BJ (cell line): ENCODE measurements at places on chromosomes 6 and 20.

GRCh38 chr6:110613356-110613755 lies 136.9 kb upstream of the SLC22A16 start:
- DNase-seq, result no peak

- DNase-seq, result no peak
Observed at GRCh38 chr20:42857446-42857845, 332.3 kb downstream of the PTPRT start.

DNA sequence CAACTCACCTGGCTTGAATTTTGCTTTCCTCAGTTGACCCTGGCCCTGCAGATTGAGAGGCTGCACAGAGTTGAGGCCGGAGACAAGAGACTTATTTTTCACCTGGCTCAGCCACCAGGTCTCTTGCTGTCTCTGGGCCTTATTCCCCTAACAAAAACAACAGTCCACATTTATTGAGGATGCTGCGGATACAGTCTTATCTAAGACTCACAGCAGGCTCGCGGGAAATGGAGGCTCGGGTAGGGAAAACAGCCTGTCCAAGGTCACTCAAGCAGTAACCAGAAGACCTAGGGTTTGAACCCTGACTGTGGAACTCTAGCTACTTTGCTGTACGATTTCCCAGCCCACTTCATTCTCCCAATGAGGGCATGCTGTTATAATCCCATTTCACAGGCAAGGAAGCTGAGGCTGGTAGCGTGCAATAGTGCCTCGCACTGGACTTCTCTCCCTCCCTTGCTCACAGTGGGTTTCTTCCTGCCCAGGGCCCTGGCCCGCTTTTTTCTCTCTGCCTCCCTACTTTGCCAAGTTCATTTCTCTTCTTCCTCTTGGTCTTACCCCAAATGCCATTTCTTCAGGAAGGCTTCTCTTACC lies 57.7 kb downstream of the RBM38 start:
- no peak for DNase-seq

- no peak for DNase-seq
Observed at GRCh38 chr20:61135266-61135665, 116.8 kb upstream of the CDH4 start.

- no peak for DNase-seq
Observed at GRCh38 chr20:36601540-36601939, 4.0 kb upstream of the RAB5IF start.

DNA sequence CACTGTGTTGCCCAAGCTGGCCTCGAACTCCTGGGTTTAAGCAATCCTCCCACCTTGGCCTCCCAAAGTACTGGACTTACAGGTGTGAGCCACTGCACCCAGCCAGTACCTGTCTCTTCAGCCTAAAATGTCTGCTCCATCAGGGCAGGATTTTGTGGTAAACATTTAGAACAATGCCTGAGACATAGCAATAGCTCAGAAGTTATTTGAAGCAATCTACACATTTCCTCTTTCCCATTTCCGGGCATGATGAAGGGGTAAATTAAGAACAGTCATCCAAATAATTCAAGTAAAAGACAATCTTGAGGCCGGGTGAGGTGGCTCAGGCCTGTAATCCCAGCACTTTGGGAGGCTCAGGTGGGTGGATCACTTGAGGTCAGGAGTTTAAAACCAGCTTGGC lies 69.0 kb upstream of the ZNF217 start:
- no peak for DNase-seq

GRCh38 chr6:135722190-135722589 lies 129.3 kb upstream of the PDE7B start:
- DNase-seq, result no peak

- no peak for DNase-seq
Observed at GRCh38 chr6:149851461-149852110, 12.6 kb downstream of the LRP11 start.

DNA sequence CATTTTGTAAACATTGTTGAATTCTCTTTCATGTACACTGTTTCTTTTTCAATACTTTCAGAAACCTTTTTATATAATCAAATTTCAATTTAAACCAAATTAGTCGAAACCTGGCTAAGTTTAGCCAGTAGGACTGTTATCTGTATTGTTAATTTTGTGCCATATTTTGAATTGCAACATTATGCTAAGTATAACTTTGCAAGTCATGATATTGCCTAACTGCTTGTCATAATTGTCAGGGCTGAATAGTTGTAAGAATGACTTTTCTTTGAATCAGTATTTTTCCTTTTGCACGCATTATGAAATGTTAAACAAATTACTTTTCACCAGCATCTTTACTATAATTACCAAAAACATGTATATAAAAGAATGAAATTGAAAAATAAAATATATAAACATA lies 82.7 kb downstream of the SAMD3 start:
- DNase-seq, result no peak

DNA sequence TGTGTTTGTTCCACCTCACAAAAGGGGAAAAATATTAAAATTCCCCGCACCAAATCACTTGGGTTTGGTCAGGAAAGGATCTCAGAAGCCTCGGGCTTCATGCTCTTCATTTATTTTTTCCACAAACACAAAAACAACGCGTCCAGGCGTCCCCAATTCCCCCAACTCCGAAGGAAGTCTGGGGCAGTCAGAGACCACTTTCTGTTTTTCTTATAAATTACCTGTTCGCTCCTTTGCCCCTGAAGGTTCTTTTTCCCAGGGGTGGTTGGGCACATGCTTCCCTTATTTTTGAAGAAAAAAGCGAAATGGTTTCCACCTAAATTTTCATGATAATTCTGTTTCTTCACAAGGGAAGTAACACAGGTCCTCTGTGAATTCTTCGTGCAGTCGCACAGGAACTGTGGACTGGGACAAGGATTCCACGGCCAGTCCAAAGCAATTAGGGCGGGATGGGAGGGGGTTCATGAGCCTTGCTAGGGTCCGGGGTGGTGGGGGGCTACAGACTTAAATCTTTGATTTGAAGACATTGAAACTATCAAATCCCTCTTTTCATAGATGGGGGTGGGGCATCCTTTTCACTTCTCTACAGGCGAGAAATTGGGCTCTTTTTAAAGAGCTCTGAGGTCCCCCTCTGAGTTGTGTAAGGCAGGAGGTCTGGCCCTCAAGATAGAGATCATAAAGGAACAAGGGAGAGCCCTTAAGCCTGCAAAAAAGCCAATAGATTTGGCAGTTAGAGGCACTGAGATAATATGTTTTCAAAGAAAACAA lies 30.5 kb upstream of the HFE start:
- no peak for DNase-seq

DNA sequence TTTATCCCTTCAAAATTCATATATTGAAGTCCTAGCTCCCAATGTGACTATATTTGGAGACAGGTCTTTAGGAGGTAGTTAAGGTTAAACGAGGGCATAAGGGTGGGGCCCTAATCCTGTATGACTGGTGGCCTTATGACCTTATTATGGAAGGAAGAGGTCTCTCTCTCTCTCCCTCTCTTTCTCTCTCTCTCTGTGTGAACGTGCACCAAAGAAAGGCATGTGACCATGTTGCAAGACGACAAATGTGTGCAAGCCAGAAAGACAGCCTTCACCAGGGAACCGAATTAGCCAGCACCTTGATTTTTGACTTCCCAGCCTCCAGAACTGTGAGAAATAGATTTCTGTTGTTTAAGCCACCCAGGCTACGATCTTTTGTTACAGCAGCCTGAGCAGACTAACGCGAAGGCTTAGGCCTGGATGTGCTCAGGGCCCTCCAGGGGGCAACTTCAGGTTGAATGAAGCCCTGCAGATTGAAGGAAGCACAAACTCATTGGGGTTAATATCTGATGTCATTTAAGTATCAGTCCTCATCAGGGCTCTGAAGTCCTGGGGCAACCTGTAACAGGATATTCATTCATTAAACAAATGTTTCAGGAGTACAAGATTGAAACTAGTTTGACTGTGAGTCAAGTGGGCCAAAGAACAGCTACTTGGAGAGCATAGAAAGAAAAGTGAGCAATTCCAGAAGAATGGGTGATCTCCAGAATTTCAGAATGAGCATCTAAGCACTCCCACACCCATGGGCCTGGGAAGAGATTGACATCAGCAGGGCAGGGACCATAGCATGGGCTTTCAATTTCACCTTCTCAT lies 157.4 kb upstream of the TNFAIP3 start:
- DNase-seq, result no peak

GRCh38 chr6:4225161-4225872 lies 89.9 kb upstream of the ECI2 start:
- no peak for DNase-seq

DNA sequence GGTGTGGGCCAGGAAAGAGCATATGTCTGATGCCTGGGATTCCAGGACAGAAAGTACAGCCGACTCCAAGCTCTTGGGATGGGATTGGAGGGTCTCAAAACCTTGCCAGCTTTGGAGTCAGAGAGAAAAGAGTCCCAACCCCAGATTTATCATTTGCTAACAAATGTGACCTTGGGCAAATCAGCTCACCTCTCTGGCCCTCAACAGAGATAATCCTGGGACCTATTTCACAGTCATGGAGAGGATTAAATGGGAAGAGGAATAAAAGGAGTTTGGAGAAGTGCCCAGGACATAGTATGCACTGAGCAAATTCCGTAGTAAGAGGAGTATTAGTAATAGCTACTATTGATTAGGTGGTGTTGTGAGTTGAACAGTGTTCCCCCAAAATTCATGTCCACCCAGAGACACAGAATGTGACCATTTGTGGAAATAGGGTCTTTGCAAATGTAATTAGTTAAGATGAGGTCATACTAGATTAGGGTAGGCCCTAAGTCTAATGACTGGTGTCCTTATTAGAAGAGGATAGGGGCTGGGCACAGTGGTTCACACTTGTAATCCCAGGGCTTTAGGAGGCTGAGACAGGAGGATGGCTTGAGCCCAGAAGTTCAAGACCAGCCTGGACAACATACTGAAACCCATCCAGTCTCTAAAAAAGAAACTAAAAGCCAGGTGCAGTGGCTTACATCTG lies 17.1 kb downstream of the RIPOR3 start:
- DNase-seq, result no peak

GRCh38 chr6:17289630-17290061 lies 8.5 kb downstream of the RBM24 start:
- DNase-seq, result no peak

- no peak for DNase-seq
Observed at GRCh38 chr20:43238833-43239232, 49.1 kb upstream of the PTPRT start.

- DNase-seq, result no peak
Observed at GRCh38 chr6:69416776-69417175, 380.0 kb downstream of the LMBRD1 start.

- DNase-seq, result no peak
Observed at GRCh38 chr6:89413006-89413400, 930 bp upstream of the RRAGD start.

DNA sequence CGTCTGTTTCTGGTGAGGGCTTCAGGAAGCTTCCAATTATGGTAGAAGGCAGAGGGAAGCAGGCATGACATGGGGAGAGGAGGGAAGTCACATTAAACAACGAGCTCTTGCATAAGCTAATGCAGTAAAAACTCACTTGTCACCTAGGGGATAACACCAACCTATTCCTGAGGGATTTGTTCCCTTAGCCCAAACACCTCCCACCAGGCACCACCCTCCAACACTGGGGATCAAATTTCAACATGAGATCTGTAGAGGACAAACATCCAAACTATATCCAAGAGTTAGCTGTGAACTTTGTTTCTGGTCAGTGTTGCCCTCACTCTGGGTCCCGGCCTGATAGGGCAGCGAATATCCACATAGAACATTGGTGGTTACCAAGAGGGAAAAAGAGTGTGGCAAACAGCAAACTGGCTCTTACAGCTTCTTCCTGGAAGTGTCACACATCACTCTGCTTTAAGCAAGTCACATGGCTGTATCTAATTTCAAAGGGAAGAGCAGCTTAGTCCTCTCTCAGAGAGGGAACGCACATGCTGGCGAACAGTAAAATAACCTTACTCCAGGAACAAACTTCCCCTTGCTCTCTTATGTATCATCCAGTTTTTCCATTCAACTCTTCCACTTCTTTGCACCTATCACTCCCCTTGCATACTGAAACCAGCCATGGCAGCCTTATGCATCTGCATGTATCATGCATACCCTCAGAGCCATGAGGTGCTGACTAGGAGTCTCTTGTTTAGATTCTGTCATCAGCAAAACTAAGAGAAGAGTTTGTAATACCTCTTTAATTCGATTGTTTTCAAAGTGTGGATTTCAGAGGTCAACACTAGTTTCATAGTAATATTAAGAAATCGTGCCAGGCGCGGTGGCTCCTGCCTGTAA lies 4.8 kb upstream of the MOCS1 start:
- DNase-seq, result no peak

DNA sequence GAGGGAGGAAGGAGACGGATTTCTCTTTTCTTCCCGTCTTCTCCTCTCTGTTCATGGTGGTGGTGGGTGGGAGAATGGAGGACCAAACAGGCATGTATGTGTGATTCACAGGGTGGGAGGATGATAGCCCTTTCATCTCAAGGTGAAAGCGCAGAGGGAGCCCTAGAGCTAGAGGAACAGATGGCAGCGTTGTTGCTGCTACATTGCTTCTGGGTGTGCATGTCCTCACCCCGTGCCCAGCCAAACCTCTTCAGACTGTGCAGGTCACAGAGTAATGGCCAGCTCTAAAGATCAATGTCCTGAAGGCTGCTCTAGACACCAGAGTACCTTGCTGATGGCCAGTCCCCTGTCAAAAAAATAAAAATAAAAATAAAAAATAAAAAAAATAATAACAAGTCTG lies 301.8 kb downstream of the TBC1D7 start:
- no peak for DNase-seq

GRCh38 chr6:129490521-129491255 lies 219.3 kb downstream of the ARHGAP18 start:
- DNase-seq, result peak; percentile 90

GRCh38 chr6:143110996-143111395 lies 50.3 kb downstream of the AIG1 start:
- DNase-seq, result no peak

DNA sequence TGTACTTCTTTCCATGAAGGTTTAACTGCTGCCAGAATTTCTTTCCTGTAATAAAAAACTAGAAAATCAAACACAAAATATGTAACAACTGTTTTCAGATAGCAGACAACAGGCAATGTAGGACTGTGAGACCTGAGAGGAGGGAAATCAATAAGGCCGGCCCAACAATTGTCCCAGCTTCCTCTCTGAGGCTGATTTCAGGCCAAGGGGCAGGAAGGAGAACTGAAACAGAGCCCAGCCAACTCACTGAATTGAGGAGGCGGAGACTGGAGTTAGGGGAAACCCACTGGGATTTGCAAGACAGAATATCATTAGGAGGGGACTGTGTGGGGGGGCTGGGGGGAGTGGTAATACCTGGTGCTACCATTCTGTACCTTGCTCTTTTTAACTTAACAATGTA lies 42.2 kb downstream of the FLRT3 start:
- no peak for DNase-seq

GRCh38 chr20:21360705-21361104 lies 36.6 kb downstream of the NKX2-4 start:
- no peak for DNase-seq

DNA sequence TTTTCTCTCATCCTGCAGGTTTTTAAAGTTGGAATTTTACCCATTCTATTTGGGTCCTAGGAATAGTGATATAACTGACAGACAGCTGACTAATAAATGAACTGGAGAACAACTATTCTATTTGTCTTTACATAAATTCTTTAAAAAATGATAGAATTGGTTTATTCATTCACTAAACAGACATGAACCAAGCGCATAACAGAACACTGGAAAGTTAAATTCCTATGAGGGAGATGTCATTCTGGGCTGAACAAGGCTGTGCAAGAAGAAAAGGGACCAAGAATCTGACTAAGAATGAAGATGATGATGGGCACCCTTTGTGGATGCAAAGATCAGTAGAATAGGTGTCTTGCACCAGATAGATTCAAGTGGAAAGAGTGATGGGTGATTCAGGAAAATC lies 256.3 kb upstream of the SASH1 start:
- no peak for DNase-seq

GRCh38 chr20:16243470-16243869 lies 329.8 kb downstream of the KIF16B start:
- no peak for DNase-seq

- DNase-seq, result no peak
Observed at GRCh38 chr6:55985309-55985708, 109.9 kb upstream of the BMP5 start.
